Islet precursor cell (in vitro differentiated cells): ENCODE measurements at places on chromosomes 16 and 17.
A peak's percentile ranks its signal among the peaks of the same experiment; 100 is the strongest.

DNA sequence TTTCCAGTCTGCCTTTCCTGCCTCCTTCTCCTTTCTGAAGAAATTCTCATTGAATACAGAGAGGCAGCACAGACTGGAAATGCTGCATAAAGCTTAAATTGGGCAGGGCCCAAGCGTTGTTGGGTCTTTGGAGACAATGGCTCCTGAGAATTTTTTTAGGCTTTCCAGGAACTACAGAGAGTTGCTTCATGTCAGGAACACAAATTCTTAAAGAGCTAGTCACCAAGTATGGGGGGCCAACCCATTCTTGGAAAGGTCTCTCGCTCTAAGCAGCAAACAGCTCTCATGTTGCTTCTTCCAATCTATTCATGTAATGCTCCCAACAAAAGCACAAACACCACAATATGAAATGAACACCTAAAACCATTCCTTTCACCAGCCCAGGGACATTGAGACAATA is 6.9 kb downstream of the HNF1B start:
- DNase-seq, result no peak

- DNase-seq, result peak; percentile 32
These were observed 18.8 kb downstream of the MPP2 start for GRCh38 chr17:43888548-43888947.

- DNase-seq, result peak; percentile 50
These were observed 14.0 kb upstream of the SPHK1 start for GRCh38 chr17:76370261-76370993.

- DNase-seq, result no peak
These were observed 120.2 kb downstream of the METRNL start for GRCh38 chr17:83199500-83200201.

DNA sequence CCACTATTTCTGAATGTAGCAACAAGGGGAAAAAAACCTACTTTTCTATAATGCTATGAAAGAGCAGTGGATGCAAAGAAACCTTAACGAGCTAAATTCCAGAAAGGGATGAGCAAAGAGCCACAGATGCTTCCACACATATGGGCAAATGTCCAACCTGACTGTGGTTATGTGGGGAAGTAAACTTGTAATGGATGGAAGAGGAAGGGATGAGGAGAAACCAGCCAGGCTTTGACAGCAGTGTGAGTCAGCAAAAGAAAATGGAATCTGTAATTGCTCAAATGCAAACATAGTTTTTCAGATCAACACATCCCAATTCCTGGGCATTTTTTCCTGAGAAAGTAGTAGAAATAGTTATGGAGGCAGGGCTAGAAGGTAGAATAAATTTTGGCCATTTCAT is 204.8 kb upstream of the CPHXL start:
- DNase-seq, result no peak

- DNase-seq, result no peak
These were observed 102.8 kb downstream of the FOXL1 start for GRCh38 chr16:86681031-86681756.

GRCh38 chr16:30137897-30138296 is 14.9 kb upstream of the MAPK3 start:
- no peak for DNase-seq

DNA sequence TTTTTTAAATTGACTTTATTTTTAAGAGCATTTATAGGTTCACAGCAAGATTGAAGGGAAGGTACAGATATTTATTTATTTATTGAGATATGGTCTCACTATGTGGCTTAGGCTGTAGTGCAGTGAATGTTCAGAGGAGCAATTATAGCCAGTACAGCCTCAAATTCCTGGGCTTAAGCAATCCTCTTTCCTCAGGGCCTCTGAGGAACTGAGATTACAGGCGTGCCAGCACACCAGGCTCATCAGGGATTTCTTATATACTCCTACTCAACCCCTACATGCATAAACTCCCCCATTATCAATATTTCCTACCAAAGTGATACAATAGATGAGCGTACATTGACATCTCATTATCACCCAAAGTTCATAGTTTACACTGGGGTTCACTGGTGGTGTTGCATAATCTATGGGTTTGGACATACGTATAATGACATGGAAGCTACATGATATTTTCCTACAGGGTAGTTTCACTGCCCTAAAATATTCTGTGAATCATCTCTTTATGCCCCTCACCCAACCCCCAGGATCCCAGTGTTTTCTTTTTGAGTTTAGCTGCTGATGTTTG is 33.5 kb downstream of the HS3ST3B1 start:
- no peak for DNase-seq

DNA sequence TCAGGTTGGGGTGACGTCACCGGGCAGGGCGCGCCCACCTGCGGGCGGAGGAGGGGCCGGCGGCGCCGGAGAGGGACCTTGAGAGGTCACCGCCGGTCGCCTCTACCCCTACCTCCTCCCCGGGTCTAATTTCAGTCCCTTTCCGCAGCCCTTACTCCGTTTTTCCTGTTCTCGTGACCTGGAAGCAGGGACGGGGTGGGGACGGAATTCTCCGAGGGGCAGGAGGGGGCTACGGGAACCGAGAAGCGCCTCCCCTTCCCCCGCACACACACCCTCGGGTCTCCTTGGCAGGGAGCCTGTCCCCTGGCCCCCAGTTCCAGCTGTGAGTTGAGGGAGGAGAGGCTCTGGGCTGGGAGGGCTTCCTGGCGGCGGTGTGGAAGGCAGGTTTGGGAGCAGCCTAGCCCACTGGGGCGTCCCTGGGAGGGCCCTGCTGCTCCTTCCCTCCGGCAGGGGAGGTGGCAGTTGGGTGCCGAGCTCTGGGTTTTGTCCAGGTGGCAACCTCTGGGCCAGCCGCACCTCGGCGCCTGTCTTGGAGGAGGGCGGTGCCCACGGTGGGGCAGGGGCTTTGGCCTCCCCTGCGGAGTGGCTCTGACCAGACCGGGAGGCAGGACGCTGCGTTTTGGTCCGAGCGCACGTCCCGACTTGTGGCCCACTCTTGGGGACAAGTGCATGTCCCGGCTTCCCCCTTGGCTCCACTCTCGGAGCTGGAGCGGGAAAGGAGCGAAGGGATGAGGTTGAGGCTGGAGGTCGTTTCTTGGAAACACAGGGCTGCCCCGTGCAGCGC is 773 bp downstream of the SYNGR3 start:
- no peak for DNase-seq

GRCh38 chr17:79778504-79779083 is 646 bp downstream of the CBX2 start:
- DNase-seq, result peak; percentile 70

DNA sequence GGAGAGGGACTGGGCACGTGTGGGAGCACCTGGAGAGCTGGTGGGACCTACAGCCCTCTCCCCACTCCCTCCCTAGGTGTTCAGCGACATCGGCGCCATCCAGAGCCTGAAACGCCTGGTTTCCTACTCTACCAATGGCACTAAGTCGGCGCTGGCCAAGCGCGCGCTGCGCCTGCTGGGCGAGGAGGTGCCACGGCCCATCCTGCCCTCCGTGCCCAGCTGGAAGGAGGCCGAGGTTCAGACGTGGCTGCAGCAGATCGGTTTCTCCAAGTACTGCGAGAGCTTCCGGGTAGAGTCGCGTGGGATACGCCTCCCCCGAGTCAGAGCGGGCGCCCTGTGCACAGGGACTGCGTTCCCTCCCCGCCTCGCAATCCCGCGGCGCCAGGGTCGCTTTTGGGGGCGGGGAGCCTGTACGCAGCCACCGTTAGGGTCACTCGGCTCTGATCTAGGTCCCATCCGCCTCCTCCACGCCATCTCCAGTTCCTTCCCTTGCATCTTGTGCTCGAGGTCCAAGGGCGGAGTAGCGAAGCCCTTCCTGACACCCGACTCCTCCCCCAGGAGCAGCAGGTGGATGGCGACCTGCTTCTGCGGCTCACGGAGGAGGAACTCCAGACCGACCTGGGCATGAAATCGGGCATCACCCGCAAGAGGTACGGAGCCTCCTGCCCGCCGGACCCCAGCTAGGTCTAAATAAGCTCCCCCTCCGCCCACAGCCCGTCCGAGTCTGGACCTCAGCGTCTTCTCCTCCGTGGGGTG is 13.0 kb downstream of the SARM1 start:
- peak; percentile 78 for DNase-seq

- DNase-seq, result peak; percentile 94
These were observed 9.9 kb downstream of the MXRA7 start for GRCh38 chr17:76700617-76701470.

- DNase-seq, result peak; percentile 97
These were observed 12.3 kb downstream of the SMIM5 start for GRCh38 chr17:75645501-75645888.

DNA sequence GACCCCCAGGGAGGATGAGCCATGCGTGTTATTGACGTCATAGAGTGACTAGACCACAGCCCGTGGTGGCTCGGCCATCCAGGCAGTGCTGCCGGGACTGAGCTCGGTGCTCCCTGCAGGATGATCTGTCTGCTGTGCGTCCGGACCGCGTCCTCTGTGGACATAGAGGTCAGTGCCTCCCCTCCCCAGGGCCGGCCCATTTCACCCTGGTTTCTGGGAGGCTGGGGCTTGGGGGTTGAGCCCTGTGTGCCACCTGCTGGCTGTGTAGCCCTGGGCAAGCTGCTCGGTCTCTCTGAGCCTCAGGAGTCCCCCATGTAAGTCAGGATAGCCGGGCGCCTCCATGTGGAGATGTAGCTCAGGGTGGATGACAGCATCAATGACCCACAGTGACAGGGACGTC is 8.3 kb downstream of the TSC2 start:
- DNase-seq, result no peak

DNA sequence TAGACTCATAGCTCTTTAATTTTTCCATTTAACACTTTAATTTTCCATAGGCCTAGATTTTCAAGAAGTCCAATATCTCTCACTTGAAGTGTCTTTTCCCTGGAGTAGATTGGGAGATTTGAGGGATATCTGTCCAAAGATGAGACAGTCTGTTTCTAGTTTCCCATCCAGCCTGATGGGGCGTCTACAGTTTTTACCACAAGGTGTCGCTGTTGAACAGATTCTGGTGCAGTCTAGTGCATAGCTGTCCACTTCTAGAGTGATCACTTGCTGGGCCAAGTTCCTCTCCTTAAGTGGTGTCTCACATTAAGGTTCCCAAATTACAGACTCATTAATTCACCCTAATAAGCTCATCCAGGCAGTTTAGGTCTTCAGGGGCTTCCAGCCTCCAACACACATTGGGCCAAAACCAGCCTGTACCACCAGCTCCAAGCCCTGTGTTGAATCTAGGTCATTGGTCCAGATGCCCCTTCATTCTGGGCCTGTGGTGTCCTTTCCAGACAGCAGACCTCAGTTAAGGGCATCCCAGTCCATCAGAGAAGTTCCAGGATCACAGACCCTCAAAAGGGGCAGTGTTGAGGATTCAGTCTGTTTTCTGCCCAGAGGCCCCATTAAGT is 9.4 kb downstream of the SNX20 start:
- no peak for DNase-seq

GRCh38 chr17:80260791-80261158 is at the start of gene RNF213:
RNF213 (plus strand) TSS chr17:80260852; CDS start chr17:80263682, 2,830 bp downstream.
- DNase-seq, result peak; percentile 71
